ENCODE measurements at places on chromosomes 2 and 18.

DNA sequence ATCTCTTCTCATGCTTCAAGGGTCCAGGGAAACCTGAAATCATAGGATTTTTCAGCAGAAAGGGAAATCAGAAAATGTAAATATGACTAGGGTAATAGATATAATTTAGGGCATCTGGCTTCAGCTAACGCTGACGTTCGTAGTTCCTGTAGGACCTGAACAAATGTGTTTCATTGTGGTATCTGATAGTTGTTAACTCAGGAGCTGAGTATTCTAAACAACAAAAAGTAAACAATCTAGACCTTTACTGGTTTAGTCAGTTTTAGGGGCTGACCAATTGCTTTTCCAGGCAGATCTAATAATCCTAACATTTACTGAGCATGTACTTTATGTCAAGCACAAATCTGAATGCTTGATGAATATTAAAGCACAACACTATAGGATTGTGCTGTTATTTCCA lies 114.8 kb downstream of the GALNT1 start:
- no peak for DNase-seq

GRCh38 chr18:37432436-37433195 lies 133.0 kb downstream of the CELF4 start:
- DNase-seq, result no peak

DNA sequence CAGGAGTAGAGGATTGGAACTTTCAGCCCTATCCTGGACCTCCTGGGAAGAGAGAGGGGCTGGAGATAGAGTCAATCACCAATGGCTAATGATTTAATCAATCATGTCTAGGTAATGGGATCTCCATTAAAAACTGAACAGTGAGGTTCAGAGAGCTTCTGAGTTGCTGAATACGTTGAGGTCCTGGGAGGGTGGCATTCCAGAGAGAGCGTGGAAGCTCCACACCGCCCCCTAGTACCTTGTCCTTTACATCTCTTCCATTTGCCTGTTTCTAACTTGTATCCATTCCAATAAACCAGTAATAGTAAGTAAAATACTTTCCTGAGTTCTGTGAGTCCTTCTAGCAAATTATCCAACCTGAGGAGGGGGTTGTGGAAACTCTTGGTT lies 101.7 kb downstream of the B3GNT2 start:
- no peak for DNase-seq

- DNase-seq, result no peak
Measured at GRCh38 chr2:10372203-10372861, 69.6 kb downstream of the HPCAL1 start.

GRCh38 chr18:47528343-47528742 lies 276.9 kb upstream of the SKOR2 start:
- DNase-seq, result no peak

DNA sequence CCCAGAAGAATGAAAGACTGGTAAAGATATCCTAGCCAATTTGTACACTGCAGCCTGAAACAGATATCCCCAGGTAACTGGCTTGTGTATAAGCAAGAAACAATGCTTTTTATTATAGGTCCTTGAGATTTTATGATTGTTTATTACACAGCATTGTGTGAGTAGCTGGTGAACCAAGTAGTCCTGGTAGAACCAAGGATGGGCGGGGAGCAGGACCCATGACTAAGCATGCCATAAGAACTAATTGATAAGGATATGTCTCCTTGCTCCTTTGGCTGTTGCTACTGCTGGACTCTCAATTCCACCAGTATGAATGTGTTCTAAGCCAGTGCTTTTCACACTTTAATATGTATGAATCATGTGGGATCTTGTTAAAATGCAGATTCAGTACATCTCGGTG lies 12.3 kb upstream of the ALMS1 start:
- DNase-seq, result no peak

GRCh38 chr2:190481339-190481738 lies 53.2 kb downstream of the NEMP2 start:
- DNase-seq, result no peak

DNA sequence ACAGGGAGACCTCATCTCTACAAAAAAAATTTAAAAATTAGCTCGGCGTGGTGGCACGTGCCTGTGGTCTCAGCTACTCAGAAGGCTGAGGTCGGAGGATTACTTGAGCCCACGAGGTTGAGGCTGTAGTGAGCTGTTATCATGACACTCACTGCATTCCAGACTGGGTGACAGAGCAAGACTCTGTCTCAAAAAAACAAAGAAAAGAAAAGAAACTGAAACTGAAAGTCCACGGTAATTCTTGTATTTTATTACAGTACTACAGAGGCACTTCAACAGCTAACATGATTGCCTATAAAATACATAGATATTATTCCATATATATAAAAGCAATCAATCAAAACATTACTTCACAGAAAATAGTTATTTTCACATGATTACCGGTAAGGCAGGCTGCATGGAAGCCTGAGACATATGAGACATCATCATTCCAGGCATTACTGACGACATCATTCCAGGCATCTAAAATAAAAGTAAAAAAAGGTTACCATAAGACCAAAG lies 23.1 kb downstream of the PRPF40A start:
- peak; percentile 22 for DNase-seq

DNA sequence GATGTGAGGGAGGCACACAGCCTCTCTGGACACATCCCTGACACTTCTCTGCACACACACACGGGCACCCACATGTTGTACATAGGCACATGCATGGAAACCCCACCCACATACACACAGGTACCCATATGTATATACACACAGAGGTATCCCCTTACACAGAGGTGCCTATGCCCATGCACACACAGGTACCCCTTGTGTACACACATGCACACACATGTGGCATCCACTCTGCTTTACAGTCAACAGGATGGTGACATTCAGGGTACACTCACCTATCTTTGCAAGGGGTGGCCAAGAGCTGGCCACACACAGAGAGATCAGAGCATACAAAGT lies 59.5 kb downstream of the FAM168B start:
- no peak for DNase-seq

GRCh38 chr2:96273763-96274162 lies 7.7 kb downstream of the CIAO1 start:
- no peak for DNase-seq

- no peak for DNase-seq
Measured at GRCh38 chr2:18525236-18525635, 35.2 kb downstream of the RDH14 start.

- DNase-seq, result no peak
Measured at GRCh38 chr2:227296671-227297405, 28.2 kb upstream of the MFF start.

DNA sequence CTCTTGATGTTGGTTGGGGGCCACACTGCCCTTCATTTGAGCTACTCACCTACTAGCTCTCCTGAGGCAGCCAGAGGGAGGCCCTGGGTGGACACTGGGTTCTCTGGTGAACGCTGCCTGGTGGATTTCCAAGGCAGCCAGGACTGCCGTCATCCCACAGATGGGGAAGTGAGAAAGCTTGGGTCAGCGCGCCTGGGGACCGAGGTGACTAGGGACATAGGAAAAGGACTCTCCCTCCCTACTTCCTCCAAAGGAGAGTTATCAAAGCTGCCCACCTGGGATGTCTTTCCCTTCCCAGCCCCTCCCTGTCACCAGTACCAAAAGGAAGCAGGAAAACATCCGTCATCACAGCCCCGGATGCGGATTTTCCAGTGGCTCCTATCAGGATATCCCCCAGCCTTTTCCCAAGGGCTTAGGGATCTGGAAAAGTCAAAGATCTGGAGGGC lies 3.8 kb upstream of the SEMA4C start:
- no peak for DNase-seq

DNA sequence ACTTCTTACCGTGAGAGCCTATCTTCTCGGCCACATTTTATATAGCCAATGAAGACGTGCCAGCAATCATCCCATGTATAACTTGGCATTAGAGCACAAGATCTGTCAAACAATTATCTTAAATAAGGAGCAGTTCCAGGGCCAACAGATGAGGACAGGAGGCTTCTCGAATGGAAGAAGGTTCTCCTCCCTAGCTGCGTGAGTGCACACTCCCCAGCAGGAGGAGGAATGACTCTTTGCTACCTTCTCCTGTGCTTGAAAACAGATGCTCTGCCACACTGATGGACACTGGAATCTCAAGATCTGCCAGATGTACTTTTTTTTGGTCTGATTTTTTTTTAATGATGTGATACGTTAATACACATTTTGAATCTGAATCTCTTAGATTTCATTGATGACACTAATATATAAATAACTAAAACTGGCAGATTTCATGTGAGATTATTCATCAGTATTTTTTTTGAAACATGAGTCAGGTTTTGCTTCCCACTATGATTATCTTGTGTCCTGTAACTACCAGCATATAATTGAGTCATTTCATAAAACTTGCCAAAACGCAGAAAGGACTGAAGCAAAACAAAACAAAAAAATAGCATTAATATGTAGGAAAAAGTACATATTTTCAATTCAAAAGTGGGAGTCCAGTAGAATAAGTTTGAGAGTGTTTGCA lies 626 bp upstream of the VIT start:
- DNase-seq, result no peak

GRCh38 chr2:147789287-147789686 lies 55.5 kb upstream of the ACVR2A start:
- DNase-seq, result no peak

DNA sequence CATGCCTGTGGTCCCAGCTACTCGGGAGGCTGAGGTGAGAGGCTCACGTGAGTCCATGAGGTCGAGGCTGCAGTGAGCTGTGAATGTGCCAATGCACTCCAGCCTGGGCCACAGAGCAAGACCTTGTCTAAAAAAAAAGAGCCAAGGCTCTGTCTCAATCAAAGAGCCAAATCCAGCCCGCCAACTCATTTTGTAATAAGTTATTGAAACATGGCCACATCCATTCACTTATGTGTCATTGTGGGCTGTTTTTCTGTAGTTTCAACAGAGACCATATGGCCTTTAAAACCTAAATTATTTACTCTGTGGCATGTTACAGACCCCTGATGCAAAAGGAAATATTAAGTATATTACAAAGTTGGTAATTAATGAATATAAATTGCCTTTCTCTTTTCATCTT lies 60.8 kb downstream of the GPR39 start:
- DNase-seq, result no peak

- no peak for DNase-seq
Measured at GRCh38 chr2:46544581-46544980, 65.2 kb downstream of the TMEM247 start.

DNA sequence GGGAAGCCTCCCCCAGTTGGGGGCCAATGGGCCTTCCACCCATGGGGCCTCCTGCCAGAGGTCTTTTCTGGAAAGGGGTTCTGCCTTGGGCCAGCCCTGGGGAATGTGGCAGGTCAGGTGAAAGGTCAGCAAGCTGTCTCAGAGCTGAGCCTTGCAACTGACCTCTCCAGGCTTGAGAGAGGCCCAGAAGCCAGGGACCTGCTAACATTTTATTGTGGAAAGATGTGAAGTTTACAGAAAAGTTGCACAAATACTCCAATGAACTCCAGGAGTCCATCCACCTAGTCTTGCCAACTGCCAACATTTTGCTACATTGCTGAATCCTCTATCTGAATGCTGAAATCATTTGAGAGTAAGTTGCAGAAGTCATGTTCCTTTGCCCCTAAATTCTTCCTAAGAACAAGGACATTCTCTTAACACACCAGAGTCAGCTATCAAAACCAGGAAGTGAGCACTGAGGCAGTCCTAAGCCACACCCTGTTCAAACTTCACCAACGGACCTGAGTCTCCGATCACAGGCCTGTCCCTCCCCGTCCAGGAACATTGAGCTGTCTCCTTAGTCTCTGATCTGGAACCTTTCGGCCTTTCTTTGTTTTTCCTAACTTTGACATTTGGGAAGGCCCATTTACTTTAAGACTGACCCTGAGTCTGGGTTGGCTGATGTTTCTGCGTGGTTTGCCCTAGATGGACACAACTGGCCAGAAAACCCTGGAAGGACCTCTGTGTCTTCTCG lies 4.0 kb downstream of the SNORC start:
- no peak for DNase-seq

DNA sequence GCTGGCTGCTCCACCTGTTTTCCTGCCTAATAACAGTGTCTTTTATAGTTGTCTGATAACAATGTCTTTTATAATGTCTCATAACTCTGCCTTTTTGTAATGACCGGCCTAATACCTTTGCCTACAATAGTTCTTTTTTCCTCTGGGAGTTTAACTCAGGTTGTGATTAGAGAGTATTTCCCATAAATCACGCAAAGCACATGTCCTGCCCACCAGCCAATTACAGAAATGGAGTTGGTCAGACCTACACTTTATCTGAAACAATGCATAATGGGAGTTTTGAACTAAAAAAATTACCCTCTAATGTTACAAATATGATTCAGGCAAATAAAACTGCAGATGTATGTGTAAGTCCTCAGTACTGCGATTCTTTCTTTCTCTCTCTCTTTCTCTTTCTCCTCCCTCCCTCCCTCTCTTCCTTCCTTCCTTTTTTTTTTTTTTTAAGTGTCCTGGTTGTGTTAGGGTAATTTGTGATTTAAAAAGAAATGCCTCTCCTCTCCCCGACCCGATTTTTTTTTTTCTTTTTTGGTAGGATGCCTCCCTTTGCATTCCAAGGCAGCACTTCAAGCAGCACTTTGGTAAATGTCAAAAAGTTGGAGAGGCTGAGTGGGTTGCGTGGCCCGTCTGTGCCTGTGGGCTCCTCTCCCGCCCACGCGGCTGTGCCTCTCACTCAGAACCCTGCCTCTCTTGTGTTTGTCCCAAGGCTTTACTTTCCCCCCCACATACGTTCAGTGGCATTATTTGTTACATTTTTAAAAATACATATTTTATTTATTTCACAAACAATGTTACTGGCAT lies 147.3 kb downstream of the AGAP1 start:
- no peak for DNase-seq

DNA sequence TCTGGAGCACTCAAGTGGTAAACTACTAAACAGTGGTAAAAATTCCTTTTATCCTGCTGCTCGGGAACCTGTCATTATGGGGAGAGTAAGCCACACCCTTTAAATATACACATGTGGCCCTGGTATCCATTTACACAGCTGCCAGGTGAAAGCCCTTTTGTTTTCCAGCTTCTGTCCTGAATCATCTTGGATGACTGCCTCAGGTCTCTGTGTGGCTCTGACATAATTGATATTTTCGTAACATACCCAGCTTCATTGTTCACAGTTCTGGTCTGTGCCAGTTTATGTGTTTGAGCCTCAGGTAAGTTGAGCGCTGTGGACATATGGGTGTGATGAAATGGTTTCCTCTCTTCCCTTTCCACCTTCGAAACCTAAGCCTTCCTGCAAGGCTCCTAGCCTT lies 15.7 kb upstream of the TTC39C start:
- DNase-seq, result no peak
